Cortex of kidney (tissue), 1 donor: ENCODE measurements at places on chromosomes 16 and 17.

GRCh38 chr17:32268734-32269288, 3.2 kb downstream of the RHBDL3 start:
- no peak for DNase-seq

DNA sequence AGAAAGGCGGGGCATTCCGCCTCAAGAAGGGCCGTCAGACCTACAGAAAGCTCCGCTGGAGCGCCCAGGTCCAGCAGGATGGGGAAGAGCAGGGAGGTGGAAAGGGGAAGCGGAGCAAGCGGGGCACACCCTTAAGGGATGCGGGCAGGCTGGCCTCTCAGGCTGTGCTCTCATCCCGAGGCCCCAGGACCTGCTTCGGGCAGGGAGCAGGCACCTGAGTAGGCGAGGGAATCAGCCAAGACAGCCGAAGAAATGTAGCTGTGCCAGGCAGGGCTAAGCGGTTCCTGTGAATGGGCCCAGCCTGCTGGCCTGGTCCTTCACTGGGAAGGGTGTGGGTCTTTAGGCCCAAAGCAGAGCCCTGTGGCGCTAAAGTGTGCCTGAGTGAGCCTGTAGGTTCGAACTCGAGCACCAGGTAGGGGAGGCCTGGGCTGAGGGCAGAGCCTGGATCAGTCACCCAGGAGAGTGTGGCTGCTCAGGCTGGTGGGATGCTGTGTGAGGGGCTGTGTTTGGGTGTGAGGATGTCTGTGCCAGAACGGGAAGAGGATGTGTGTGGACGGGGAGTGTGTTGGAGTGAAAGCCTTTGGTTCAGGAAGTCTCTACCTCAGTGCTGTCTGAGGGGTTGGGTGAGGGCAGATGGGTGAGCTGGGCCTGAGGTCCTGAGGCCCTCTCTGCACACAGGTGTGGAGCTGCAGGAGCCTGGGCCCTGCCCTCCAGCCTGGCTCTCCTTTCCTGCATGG, 3.3 kb downstream of the TBX4 start:
- no peak for DNase-seq

DNA sequence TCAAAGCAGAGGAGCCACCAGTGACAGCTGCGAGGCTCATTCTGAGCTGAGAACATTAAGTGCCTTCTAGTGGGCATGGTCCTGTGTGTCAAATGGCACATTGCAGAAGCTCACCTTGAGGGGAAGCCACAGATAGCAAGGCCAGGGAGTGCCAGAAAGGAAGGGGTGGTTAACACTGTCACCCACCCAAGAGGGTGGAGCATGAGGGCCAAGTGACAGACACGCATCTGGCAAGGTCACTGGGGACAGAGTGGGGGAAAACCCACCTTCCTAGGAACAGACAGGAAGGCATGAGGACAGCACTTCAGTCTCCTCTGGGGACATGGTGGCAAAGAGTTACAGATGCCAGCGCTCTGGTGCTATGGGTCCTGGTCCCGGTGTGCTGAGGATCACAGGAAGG, 22.1 kb downstream of the NUBP1 start:
- DNase-seq: no peak

DNA sequence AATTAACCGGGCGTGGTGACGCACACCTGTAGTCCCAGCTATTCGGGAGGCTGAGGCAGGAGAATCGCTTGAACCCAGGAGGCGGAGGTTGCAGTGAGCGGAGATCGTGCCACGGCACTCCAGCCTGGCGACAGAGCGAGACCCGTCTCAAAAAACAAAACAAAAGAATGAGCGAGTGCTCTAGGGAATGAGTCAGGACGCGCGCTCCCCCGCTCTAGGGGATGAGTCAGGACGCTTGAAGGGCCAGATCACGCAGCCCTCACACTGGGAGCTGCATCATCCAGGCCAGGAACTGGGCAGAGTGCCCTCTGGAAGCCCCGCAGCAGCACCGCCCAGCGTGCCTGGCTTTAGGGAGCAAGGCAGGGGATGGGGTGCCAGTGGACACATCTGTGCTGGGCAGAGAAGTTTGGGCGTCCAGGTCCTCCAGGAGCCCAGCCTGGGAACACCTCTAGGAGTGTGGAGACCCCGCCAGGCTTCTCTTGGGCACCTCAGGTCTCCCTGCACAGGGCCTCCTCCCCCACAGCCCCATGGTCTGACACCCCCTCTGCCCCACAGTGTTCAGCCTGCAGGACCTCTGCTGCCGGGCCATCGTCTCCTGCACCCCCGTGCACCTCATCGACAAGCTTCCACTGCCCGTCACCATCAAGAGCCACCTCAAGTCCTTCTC, 3.9 kb upstream of the WFIKKN1 start:
- no peak for DNase-seq

DNA sequence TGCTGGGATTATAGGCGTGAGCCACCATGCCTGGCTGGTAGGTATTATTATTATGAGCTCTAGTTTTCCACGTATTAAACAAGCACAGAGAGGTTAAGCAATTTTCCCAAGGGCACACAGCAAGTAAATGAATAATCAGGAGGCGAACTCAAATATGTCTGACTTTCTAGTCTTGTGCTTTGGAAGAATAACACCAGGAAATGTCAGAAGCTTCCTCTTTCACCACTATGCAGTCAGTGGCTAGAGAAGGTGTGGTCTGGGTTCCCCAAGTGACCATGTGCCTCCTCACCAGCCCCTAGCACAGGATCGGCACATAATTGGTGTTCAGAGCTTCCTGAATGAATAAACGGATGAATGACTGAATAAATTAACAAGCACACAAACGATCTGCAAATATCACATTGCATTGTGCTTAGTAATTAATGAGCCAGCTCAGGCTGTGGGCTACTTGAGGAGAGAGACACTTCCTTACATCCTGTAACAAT, 21.6 kb upstream of the SCNN1B start:
- DNase-seq: no peak

GRCh38 chr17:82236142-82236971, 7.5 kb downstream of the SLC16A3 start:
- DNase-seq: no peak

DNA sequence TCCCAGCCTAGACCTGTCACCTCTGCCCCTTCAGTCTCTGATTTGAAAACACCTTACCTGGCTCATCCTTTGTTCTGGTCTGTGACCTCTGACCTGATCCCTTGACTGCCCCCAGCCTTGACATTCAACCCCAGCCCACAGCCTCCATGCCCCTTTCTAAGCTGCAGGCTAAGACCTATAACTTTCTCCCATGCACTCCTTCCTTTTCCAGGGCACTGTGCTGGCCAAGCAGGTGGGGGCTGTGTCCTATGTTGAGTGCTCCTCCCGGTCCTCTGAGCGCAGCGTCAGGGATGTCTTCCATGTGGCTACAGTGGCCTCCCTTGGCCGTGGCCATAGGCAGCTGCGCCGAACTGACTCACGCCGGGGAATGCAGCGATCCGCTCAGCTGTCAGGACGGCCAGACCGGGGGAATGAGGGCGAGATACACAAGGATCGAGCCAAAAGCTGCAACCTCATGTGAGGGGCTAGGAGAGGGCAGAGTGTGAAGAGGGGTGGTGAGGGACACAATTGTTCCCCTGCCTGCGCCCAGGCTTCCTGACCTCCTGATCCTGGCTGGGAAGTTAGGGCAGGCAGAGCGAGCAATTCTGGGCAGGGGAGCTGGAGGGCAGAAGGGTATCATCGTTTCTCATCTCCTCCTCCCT, 3.3 kb downstream of the RND2 start:
- no peak for DNase-seq

DNA sequence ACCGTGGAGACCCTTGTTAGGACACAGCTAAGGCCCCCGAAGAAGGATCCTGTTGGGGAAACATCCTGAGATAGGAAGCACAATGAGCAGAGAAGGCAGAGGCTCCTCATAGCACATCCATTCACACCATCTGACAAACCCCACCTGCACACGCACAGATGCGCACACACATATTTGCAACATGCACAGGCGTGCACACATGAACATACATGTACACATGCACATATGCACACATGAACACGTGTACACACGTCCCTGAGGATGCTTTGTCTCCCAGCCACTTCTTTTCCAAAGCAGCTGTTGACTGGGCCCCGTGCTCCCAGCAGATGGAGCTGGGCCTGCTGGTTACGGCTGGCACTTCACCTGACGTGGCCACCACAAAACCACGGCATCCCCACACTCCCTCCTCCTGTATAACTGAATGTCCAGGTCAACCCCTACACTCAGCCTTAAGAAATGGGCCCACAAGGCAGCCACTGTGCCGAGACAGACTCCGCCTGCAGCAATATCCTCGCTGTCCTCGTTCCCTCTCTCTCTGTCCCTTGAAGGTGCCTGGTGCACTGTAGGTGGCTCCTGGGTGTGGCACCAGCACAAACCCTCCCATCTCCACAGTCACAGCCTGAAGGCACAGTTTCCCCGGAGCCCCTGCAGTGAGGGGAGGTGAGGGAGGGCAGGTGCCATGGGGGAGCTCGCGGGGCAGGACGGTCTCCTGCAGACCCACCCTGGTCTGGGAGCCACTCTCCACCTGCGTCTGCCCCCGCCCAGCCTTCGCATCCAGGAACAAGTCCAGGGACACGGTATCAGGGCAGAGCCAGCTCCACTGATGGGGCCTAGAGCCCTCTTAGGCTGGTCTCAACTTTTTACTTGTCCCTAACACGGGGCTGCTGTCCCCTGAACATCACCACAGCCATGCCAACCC, 183.0 kb downstream of the RBFOX3 start:
- no peak for DNase-seq

- DNase-seq: no peak
These were observed 12.3 kb downstream of the DNAH2 start for GRCh38 chr17:7729816-7730215.

- no peak for DNase-seq
These were observed 724 bp downstream of the GAA start for GRCh38 chr17:80101946-80102663.

DNA sequence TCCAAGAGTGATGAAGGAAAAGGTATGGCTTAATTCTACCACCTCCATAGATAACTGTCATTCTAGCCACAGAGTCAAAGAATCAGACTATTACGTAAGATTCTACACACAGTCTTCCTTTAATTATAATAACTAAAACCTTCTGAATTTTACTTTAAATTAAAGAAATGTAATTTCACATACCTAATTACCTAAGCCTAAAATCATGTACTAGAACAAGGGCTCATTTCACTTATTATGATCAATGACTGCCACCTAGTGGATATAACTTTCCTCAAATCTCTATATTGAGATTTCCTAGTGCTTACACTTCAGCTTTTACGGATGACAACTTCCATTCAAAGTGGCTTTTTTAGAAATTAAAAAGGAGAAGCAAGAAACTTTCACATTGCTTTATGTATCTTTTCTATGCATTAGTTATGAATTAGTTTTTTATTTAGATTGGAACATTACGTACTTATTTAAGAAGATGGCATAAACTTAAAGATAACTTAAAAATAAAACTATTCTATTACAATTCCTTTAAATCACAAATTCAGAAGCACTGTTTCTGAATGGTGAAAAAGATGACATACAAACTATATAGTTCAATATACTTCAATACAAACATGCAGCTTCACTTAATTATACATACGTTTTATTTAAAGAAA, 18.2 kb upstream of the ABCA10 start:
- no peak for DNase-seq
